ENCODE measurements at places on chromosomes 2 and 18. TPM values are rescaled to one million over a fixed set of nuclear protein-coding genes. Genes with fewer than 3 reads are reported as not detected.

Gene PID1
- 0.40 TPM for total RNA-seq

DNA sequence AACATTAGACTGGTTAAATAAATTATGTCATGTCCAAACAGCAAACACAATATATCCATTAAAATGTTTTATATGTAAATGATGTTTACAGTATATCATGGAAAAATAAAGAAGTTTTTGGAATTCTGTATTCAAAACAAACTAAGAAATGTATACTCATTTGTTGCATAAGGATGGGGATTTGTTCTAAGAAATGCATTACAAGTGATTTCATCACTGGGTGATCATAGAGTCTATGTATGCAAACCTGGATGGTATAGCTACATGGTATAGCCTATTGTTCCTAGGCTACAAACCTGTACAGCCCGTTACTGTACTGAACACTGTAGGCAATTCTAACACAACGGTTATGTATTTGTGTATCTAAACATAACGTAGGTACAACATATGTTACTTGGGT, 35.1 kb downstream of the ARL5A start:
- no peak for DNase-seq

DNA sequence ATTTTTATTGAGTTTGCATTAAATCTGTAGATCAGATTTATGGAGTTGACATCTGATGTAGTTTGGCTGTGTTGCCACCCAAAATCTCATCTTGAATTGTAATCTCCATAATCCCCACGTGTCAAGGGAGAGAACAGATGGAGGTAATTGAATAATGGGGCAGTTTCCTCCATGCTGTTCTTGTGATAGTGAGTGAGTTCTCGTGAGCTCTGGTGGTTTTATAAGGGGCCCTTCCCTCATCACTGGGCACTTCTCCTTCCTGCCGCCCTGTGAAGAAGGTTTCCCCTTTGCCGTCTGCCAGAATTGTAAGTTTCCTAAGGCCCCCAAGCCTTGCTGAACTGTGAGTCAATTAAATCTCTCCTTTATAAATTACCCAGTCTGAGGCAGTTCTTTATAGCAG, 32.2 kb downstream of the ZC3H15 start:
- no peak for DNase-seq

DNA sequence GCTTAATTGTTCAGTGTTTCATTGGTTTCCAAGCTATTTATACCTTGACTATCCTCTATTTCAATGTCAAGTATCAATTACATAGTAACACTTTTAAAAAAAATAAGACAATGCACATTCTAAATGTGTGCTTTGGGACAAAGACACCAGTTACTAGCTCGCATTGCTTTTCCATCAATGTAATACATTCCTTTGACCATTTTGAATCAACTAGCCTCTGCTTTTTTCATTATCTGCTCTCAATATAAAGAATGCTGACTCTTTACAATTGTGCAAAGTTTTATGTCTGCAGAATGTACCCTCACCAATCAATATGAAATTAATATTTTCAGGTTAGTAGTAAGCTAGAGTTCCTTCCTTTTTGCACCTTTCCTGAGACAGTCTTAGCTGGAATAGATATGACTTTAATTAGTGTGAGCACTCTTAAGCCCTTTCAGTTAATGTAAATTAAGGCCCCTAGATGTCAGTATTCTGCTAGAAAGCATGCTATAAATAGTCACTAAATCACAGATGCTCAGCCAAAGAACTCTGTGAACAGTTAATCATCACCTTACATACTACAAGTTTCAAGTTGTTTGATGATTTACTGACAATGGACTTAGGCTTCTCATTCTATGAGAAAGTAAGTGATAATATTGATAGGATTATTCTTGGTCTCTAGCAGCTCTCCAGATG, 413.6 kb downstream of the PTH2R start:
- DNase-seq: no peak

Gene UGT1A5
- total RNA-seq: not detected

DNA sequence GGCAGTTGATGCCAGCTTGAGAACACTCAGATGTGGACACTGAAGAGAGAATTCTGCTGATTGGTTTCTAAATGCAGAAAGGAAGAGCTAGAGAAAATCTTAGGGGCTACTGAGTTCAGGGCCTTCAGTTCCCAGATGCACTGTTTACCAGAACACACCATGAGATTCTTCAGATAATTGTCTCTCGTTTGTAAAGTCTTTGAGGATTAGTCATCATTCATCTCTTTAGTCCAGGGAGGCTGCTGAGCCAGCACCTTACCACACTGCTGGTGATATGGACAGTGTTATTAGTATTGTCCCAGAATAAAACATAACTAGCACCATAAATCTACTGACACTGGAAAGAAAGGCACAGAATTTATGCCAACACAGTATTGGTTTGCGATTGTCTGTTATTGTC, 690.8 kb upstream of the CELF4 start:
- no peak for DNase-seq

GRCh38 chr2:10985260-10985659, 73.5 kb downstream of the KCNF1 start:
- no peak for DNase-seq

Gene ZAP70
- 7.8 TPM for total RNA-seq

- peak; percentile 57 for DNase-seq
Observed at GRCh38 chr2:42961385-42961811, 169.0 kb upstream of the HAAO start.

DNA sequence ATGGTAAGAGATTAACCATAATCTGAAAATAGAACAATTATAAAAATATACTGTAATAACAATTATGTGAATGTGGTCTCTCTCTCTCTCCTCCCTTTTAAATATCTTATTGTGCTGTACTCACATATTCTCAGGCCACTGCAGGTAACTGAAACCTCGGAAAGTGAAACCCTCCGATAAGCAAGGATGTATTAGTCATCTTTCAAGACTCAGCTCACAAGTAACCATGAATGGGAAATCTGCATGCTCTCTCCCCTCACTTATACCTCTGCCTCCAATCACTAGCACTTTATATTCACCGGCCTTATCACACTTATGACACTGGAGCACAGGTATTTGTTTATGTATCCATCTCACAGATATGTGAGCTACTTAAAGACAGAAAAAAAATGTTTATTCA, 139.7 kb downstream of the LRP2 start:
- DNase-seq: no peak

- no peak for DNase-seq
Observed at GRCh38 chr18:62772860-62773584, 57.7 kb downstream of the PHLPP1 start.

- no peak for DNase-seq
Observed at GRCh38 chr18:57194070-57194469, 47.2 kb downstream of the BOD1L2 start.

GRCh38 chr2:183248866-183249567, 124.8 kb downstream of the NUP35 start:
- no peak for DNase-seq
